ENCODE measurements at places on chromosomes 13 and 19.

DNA sequence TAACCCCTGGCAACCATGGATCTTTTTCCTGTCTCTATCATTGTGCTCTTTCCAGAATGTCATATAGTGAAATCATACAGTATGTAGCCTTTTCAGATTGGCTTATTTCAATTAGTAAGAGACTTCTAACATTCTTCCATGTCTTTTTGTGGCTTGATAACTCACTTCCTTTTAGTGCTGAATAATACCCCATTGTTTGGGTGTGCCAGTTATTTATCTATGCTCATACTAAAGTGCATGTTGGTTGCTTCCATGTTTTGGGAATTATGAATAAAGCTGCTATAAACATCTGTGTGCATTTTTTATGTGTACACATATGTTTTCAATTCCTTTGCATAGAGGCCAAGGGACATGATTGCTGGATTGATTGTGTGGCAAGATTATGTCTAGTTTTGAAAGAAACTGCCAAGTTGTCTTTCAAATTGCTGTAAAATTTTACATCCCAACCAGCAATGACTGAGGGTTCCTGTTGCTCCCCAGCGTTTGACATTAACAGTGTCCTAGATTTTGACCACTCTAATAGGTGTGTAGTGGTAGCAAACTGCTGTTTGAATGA lies 358.9 kb downstream of the ITGBL1 start:
- DNase-seq = no peak

- DNase-seq = no peak
These were observed 16.7 kb downstream of the MYCBP2 start for GRCh38 chr13:77310161-77310560.

DNA sequence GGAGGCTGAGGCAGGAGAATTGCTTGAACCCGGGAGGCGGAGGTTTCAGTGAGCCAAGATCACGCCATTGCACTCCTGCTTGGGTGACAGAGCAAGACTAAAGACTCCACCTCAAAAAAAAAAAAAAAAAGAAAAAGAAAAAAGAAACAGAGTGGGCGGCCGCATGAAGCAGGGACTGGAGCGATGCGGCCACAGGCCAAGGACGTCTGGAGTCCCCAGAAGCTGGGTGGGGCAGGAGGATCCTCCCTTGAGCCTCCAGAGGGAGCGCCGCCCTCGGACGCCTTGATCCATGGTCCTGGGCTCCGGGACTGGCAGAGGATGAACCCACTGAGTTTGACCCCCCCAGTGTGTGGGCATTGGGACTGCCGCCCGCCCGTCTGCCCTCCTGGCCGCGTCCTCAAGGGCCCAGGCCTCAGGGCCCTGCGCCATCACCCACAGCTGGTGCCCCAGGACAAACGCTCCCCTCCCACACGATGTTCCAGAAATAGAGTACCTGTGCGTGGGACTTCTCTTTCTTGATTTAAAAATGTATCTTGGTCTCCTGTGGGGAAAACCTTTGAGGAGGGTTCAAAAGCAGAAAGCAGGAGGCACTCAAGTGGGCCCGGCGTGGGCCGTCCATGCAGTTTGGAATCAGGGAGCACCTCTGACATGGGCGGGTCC lies 15.5 kb downstream of the BTBD2 start:
- no peak for DNase-seq

GRCh38 chr13:97540696-97541095 lies 106.7 kb downstream of the RAP2A start:
- no peak for DNase-seq

- no peak for DNase-seq
These were observed 148.0 kb downstream of the PRR20E start for GRCh38 chr13:57314897-57315520.

- no peak for DNase-seq
These were observed 73.9 kb downstream of the TNFRSF19 start for GRCh38 chr13:23644126-23644419.

GRCh38 chr13:44396701-44397580 lies 23.3 kb downstream of the SERP2 start:
- DNase-seq = no peak

Data from effector memory CD8-positive, alpha-beta T cell (primary cell).